NT2/D1 (cell line): ENCODE measurements at places on chromosomes 5 and 9.

DNA sequence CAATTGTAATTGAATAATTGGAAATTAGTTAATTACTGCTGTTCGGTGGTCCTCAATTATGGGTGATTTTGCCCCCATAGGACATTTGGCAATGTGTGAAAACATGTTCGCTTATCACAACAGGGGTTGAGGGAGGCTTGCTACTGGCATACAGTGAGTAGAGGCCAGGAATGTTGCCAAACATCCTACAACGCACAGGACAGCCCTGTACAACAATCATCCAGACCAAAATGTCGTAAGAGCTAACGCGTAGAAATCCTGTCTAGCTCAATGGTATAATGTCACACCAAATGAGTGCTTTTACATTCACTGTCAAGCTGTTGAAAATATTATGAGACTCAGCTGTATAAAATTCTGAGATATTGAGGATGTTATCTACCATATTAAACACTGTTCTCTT lies 464.4 kb upstream of the TUSC1 start:
- DNase-seq = no peak

GRCh38 chr9:18245911-18246310 lies 228.0 kb upstream of the ADAMTSL1 start:
- DNase-seq = no peak

GRCh38 chr5:82622205-82622604 lies 344.1 kb upstream of the RPS23 start:
- DNase-seq = no peak

DNA sequence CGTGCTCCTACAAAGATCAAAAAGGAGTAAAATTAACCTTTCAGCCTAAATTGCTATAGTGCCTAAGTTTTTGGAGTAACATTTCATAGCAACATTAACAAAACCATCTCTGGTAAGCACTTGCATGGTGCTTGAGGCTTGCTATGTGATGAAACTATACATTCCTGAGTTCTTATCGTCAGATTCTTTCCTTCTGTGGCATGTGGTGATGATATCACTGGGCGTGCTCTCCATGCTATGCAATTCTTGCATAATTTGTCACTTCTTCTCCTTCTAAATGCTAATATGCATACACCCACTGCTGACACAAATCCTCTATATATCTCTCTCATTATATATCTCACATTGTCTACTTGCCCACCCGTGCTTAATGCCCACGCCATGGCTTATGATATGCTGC lies 2019.9 kb downstream of the MAT2B start:
- DNase-seq = no peak

- no peak for DNase-seq
Measured at GRCh38 chr9:113503131-113503541, 39.6 kb downstream of the RGS3 start.

GRCh38 chr5:603081-603998 lies 8.8 kb upstream of the CEP72 start:
- no peak for DNase-seq

DNA sequence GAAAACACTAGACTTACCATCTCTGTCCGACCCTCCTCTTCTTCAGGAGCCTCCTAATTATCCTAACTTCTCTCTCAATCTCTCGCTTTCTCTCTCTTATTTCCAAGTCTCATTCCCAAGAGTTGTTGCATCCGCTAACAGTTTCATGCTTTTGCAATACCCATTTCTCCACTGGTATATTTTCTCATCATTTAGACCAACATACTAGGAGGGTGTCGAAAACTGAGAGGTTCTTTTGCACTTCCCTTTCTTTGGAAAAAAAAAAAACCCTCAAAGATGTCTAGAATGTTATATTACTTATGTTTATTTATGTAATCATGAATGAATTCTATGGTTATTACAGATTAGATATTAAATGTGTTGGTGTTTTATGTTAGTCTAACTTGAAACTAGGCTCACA lies 35.9 kb downstream of the SPZ1 start:
- DNase-seq = no peak

DNA sequence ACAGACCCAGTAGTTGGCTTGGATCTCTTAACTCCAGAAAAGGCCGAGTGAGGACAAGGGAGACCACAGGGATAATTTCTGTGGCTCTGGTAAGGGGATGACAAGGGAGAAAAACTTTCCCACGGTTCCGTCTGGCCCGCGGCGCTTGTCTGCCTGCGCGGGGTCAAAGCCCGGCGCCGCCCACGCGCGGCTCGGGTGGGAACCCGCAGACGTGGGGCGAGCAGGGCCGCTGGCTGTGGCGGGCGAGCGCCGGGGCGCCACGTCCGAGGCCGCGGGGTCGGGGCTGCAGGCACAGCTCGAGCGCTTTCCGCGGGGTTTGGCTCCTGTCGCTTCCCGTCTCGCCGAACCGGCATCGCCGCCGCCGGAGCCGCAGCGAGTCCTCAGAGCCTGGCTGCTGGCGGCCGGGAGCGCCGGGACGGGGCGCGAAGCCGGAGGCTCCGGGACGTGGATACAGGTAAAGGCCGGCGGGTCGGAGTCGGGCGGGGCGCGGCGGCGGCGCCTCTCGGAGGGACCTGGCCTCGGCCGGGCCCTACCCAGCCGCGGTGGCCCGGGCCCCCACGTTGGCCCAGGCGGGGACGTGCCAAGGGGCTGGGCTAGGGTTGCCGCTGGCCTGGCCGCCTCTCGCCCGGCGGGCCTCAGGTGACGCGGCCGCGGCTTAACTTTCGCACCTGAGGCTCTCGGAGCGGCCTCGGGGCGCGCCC lies at the start of gene RNF180:
Gene RNF180, plus strand, starts transcription at position 344 of the 701 bp plus-strand sequence. CDS start 34,965 bp downstream, outside the sequence.
- no peak for DNase-seq

- no peak for DNase-seq
Measured at GRCh38 chr9:131417264-131418142, 23.6 kb downstream of the PRRC2B start.

DNA sequence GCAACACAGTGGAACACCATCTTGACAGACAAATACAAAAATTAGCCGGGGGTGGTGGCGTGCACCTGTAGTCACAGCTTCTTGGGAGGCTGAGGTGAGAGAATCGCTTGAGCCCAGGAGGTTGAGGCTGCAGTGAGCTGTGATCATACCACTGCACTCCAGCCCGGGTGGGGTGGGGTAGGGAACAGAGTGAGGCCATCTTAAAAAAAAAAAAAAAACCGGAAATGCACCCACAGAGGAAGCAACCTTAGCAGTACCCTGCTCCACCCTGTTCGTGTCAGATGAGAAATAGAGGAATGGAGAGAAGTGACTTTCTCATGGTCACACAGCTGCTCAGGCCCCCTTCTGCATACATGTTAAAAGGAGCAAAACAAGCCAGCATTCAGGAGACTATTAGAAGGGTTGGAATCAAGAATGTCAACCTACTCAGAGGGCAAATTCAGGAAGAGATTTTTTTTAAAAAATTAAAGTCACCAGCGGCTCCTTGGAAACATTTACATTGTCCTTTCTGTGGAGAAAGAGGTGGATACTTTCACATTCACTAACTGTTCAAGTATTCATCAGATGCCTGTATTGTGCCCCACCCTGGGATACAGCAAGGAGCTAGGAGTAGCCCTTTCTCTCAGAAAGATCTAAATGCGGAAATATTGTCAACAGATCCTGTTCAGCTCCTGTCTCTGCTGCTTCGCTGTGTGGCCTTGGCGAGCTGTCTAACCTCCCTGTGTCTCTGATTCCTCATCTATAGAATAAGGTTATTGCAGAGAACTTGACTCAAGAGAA lies 41.0 kb downstream of the CYFIP2 start:
- no peak for DNase-seq

DNA sequence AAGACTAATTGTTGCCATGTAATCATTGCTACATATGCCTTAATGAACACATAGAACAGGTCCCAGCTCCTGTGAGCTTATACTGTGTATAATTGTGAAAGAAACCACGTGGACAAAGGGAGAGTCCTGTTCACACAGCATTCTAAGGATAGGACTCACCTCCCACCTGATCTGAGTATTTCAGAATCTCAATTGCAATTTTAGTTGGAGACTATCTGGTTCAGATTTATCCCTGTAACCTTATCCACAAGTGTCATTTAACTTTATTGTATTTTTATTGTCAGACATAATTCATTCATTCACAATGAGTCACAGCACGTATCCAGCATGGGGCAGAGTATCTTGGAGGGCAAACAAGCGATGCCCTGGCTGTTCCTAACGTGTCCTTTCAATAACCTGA lies 448.3 kb downstream of the NTRK2 start:
- no peak for DNase-seq

DNA sequence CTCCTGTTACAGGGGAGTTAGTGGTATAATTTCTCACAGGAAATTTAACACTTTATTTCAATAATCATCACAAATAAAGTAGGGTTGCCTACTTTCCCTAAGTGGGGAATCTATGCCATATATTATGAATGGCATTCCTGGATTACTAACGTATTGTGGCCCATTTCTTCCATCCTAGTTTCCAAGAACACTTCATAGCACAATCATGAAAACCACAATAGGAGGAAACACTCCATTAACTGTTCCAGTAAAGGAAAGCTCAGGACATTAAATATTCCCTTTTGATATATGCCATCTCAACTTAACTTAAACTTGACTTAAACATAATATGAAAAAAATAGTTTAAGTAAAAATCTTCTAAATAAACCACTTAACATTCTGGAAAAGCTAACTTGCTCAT lies 2.1 kb downstream of the CPLANE1 start:
- no peak for DNase-seq

DNA sequence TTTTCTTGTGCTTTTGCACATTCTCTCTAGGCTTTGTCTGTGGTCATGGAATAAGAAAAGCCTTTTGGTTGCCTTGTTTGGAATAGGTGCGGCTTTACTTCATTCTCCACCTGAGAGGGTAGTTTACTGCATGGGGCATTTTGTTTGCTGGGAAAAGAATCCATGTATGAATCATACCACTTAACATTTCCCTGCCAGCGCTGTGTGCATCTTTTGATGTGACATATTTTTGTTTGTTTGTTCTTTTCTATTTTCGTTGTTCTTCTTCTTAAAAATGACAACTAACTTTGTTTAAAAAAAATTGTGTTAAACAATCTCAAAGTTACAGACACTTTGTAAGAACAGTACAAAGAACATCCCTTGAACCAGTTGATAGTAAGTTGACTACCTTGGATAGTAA lies 113.2 kb downstream of the GCNT1 start:
- no peak for DNase-seq

DNA sequence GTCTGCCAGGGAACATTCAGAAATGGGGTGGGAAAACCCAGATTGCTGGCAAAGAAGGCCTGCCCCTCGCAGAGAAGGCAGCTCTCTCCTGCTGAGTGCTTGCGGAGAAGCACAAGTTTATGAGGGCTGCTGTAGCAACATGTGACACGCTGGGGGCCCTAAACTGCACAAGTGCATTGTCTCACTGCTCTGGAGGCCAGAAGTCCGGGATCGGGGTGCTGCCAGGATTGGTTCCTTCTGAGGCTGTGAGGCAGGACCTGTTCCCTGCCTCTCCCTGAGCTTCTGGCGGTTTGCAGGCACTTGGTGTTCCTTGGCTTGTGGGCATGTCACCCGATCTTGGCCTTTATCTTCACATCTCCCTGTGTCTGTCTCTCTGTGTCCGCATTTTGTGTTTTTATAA lies 75.6 kb upstream of the NEURL1B start:
- no peak for DNase-seq

GRCh38 chr9:13388157-13388556 lies 108.7 kb upstream of the MPDZ start:
- DNase-seq = no peak

- no peak for DNase-seq
Measured at GRCh38 chr5:6737043-6737941, 24.1 kb downstream of the TENT4A start.

GRCh38 chr9:81112627-81113452 lies 576.5 kb downstream of the TLE1 start:
- DNase-seq = peak; percentile 28

DNA sequence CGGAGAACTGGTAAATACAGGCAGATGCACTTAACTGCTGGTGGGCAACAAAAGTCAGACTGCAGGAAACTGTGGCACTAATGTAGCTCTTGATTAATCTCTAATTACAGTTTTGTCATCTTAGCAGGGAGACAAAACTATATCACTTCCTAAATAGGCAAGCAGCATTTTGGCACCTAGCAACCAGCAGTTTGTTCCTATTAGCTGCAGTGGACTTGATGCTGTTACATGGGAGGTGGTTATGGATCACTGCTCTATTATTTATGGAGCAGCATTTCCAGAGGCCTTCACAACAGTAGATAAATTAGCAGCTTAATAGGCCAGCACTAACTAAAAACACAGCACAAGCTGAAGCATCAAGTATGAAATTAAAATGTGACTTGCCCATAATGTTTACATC lies 518.3 kb upstream of the ITGA1 start:
- no peak for DNase-seq

GRCh38 chr9:121841771-121842611 lies 190.6 kb downstream of the DAB2IP start:
- DNase-seq = no peak

- no peak for DNase-seq
Measured at GRCh38 chr5:97547999-97548738, 365.1 kb upstream of the RIOK2 start.

DNA sequence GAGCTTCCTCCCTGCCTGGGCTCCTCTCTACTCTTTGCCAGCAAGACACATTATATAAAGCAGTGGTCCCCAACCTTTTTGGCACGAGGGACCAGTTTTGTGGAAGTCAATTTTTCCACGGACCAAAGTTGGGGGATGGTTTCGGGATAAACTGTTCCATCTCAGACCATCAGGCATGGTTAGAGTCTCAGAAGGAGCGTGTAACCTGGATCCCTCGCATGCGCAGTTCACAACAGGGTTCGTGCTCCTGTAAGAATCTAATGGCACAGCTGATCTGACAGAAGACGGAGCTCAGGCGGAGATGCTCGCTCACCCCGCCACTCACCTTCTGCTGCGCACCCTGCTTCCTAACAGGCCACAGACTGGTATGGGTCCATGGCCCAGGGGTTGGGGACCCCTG lies 142.8 kb downstream of the LIFR start:
- no peak for DNase-seq

DNA sequence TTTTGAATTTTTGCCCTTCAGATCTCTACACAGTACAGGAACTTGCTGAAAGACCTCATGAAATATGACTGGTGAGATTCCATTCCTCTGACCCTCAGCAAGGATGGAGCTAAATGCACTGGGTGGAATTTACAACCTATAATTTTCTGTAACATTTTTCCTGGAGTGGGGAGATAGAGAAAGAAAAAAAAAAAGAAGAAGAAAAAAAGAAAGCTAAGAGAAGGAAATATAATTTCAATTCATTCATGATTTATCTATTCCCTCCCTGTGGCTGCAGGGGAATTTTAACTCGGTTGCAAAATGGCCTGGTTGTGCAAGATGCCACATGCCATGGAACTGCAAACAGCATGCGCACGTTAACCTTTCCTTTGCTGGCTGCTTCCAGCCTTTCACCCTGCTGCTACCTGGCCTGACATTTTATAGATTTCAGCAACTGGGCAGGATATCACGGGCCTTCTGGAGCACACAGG lies 155.4 kb downstream of the FSTL4 start:
- no peak for DNase-seq

- no peak for DNase-seq
Measured at GRCh38 chr9:131020862-131021261, 11.9 kb downstream of the LAMC3 start.

GRCh38 chr5:156971415-156971814 lies 8.4 kb upstream of the TIMD4 start:
- no peak for DNase-seq
